ENCODE measurements at places on chromosomes 1 and 21. TPM values are rescaled to one million over a fixed set of nuclear protein-coding genes. Genes with fewer than 3 reads are reported as not detected.

GRCh38 chr1:5733596-5733995 lies 258.6 kb downstream of the NPHP4 start:
- no peak for DNase-seq

DNA sequence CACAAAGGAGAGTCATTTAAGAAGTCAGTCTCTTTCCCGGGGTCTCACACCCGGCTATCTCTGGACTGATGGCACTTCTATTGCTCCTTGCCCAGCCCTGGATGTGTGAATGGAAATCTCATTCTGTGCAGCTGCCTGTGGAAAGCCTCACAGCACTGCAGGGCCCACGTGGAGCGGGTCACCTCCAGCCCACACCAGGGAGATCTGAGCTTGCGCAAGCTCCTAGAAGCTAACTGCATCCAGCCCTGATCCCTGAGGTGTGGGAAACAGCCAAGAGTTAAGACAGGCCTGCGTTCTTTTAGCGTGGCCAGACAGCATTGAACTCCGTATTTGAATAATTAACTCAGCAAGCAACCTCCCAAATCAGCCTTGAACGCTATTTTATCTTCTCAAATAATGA lies 150.5 kb downstream of the LRIG2 start:
- DNase-seq: no peak

DNA sequence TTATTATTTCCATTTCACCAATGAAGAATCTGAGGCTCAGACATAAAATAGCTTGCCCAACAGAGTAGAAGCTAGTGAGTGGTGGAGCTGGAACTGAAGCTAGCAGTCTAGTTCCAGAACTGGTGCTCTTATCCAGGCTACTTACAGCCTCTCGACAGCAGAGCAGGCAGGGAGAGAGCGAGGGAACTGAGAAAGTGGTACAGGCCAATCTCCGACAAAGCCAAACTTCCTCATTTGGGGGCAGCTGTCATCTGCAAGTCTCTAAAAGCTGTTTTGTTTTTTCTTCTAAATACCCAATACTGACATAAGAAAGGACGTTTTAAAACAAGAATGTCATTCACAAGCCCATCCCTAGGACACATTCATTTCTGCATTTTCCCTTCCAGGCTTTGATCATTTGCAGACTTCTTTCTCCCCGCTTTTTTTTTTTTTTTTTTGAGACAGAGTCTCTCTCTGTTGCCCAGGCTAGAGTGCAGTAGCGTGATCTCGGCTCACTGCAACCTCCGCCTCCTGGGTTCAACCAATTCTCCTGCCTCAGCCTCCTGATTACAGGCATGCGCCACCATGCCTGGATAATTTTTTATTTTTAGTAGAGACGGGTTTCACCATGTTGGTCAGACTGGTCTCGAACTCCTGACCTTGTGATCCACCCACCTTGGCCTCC lies 20.0 kb downstream of the YIPF1 start:
- DNase-seq: no peak

DNA sequence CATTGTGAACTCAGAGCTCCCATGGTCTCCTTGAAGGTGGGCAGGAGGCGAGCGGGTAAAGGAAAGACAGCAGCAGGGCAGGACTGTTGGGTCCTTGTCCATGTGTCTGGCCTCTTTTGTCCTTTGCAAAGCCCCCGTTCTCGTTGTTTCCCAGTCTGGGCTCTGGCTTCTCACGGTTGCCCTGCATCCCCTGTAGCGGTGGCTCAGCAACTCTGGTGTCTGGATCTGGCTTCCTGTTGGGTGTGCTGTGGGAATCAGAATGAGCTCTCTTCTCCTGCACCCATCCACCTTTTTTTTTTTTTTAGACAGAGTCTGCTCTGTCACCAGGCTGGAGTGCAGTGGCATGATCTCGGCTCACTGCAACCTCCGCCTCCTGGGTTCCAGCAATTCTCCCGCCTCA lies 11.1 kb downstream of the H6PD start:
- DNase-seq: no peak

GRCh38 chr21:37199057-37199924 lies 67.8 kb downstream of the VPS26C start:
- no peak for DNase-seq

GRCh38 chr1:213983493-213984386 lies 4.0 kb upstream of the PROX1 start:
- peak; percentile 67 for DNase-seq

SPATA45 gene
- not detected for total RNA-seq

LYSMD1 gene
- total RNA-seq: 4.5 TPM

IFI16 gene
- total RNA-seq: 9.2 TPM

GRCh38 chr1:20142001-20142710 lies 3.0 kb downstream of the PLA2G2F start:
- no peak for DNase-seq

- DNase-seq: no peak
These were observed 5.0 kb downstream of the CHODL start for GRCh38 chr21:18249672-18250071.

- DNase-seq: no peak
These were observed 25.6 kb upstream of the IER5 start for GRCh38 chr1:181062836-181063428.

GRCh38 chr1:10760566-10761502 lies 35.6 kb downstream of the CASZ1 start:
- no peak for DNase-seq

All from right lobe of liver (tissue), 6 donors.